Psoas muscle (tissue), 8 donors: ENCODE measurements at places on chromosomes 3 and 15. TPM values are rescaled to one million over a fixed set of nuclear protein-coding genes. Genes with fewer than 3 reads are reported as not detected.
A peak's percentile ranks its signal among the peaks of the same experiment; 100 is the strongest.

GRCh38 chr15:61871926-61872522, 188.2 kb downstream of the VPS13C start:
- no peak overlapping the region for H3K4me3 ChIP-seq
- H3K36me3 ChIP-seq = peaks cover 98% of the 10 kb centered on the region
- no peaks in the 10 kb centered on the region for H3K27me3 ChIP-seq

DNA sequence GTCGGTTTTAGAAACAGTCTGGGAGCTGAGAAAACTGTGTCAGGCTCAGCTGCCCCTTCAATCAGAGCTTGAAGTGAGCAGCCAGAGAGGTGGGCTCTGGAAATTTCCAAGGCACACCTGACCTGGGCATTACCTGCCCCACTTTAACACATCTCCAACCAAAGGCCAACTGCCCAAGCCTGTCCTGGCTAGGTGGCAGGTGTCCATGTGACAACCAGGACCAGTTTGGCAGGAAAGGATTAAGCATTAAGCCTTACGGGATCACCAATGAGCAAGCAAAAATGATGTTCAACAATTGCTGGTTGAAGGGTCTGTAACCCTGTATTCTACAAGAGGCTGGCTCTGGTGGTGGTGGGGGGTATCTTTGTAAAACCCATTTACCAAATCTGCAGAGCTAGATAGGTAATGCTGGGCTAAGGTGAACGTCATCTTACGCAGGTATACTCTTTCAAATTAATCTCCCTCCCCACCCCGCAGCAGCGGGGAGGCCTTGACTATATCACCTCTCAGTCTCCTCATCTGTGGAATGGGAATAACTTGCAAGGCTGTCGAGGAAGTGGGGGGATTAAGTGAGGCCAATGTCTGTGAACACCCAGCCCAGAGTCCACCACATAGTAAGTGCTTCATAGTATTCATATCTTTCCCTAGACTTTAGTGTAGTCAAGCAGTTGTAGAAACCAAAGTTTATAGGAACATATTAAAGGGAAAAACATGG, 183.2 kb downstream of the MEGF11 start:
- H3K4me1 ChIP-seq = no peaks in the 10 kb centered on the region
- DNase-seq = no peak
- H3K36me3 ChIP-seq = no peaks in the 10 kb centered on the region
- H3K4me3 ChIP-seq = no peak overlapping the region

DNA sequence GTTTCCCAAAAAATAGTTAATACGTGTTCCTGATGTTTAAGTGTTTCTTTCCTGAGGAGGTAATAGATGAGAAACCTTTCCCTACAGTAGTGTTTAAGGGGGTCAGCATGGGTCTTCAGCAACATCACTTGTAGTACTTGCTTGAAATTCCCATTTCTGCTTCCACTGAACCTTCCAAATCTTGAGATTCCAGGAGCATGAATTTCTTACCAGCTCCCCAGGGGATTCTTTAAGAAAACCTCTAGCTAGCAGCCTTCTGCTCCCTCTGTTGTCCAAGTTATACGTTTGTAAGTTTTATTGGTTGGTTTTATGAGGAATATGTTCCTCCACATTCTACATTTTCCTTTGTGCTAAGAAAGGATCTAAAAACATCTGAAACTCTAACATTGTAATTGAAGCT, 38.2 kb upstream of the ACP3 start:
- H3K4me3 ChIP-seq = no peak overlapping the region
- H3K4me1 ChIP-seq = no peaks in the 10 kb centered on the region
- no peak overlapping the region for H3K27ac ChIP-seq
- H3K27me3 ChIP-seq = no peaks in the 10 kb centered on the region
- no peaks in the 10 kb centered on the region for H3K36me3 ChIP-seq

DNA sequence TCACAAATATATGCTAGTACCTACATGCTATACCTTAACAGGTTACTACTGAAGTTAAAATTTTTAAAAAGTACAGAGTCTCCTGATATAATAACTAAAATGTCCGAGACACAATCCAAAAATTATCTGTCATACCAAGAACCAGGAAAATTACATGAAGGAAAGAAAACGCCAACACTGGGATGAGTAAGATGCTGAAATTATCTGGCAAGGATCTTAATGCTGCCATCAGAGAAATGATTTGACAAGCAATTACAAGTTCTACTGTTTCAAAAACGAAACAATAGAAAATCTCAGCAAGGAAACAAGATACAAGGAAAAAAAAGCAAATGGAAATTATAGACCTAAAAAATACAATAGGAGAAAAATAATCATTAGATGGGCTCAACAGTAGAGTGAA, 92.5 kb downstream of the UBE3A start:
- peaks cover 18% of the 10 kb centered on the region for H3K4me1 ChIP-seq
- DNase-seq = no peak
- H3K27me3 ChIP-seq = no peaks in the 10 kb centered on the region
- no peak overlapping the region for H3K4me3 ChIP-seq
- no peaks in the 10 kb centered on the region for H3K36me3 ChIP-seq
- peak overlapping the region; percentile 68 for H3K27ac ChIP-seq

GRCh38 chr15:42152196-42152920, 4.1 kb downstream of the PLA2G4F start:
- H3K36me3 ChIP-seq = no peaks in the 10 kb centered on the region
- H3K27ac ChIP-seq = peak overlapping the region; percentile 67
- no peak overlapping the region for H3K4me3 ChIP-seq
- DNase-seq = peak; percentile 51

GRCh38 chr3:140386357-140387100, 291.3 kb upstream of the TRIM42 start:
- DNase-seq = no peak
- no peaks in the 10 kb centered on the region for H3K27me3 ChIP-seq
- no peak overlapping the region for H3K4me3 ChIP-seq
- no peak overlapping the region for H3K27ac ChIP-seq

DNA sequence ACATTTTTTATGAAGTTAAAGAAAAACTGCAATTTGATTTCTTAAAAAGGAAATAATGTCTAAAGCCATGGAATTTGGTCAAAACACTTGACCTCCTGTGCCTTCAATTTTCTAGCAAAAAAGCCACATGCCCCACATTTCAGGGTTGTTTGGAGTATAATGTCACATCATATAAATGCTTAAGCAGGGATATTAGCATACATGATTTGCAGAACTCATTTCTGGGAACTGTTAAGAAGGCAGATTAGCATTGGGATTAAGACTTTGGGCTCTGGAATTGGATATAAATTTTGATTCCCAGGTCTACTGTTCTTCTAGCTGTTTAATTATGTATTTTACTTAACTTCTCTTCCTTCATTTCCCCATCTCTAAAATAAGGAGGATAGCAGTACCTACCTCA, 59.2 kb downstream of the CDIN1 start:
- no peaks in the 10 kb centered on the region for H3K27me3 ChIP-seq
- H3K36me3 ChIP-seq = no peaks in the 10 kb centered on the region
- no peak for DNase-seq
- H3K27ac ChIP-seq = no peak overlapping the region
- H3K4me3 ChIP-seq = no peak overlapping the region
- H3K4me1 ChIP-seq = peaks cover 10% of the 10 kb centered on the region

- no peaks in the 10 kb centered on the region for H3K27me3 ChIP-seq
- no peak overlapping the region for H3K27ac ChIP-seq
- DNase-seq = no peak
- H3K4me3 ChIP-seq = no peak overlapping the region
Observed at GRCh38 chr3:130392266-130392665, 46.8 kb downstream of the COL6A5 start.

GRCh38 chr3:133880886-133881455, 14.7 kb downstream of the RAB6B start:
- no peak overlapping the region for H3K4me3 ChIP-seq
- DNase-seq = no peak
- no peak overlapping the region for H3K27ac ChIP-seq
- H3K27me3 ChIP-seq = no peaks in the 10 kb centered on the region
- H3K36me3 ChIP-seq = no peaks in the 10 kb centered on the region
- no peaks in the 10 kb centered on the region for H3K4me1 ChIP-seq

GRCh38 chr3:60989626-60990441, 261.4 kb downstream of the FHIT start:
- no peak overlapping the region for H3K4me3 ChIP-seq
- H3K27me3 ChIP-seq = no peaks in the 10 kb centered on the region
- H3K4me1 ChIP-seq = peaks cover 11% of the 10 kb centered on the region
- H3K36me3 ChIP-seq = no peaks in the 10 kb centered on the region

DNA sequence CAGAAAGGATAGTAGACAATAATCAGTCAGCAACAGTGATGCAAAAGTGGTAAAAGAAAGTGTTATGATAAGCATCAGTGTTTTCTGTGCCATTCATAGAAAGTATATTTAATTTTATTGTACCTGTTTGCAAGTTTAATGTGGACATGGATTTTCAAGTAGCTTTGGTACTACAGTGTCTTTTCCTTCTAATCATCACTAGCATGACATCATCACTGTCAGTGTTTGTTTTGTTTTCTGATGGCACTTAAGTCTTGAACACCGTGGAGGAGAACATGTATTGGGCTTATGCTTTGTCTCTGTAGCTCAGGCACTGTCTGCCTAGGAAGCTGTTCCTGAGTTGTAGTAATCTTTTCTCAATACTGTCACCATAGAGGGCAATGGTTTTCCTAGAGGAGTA, 41.9 kb downstream of the SETD5 start:
- H3K4me1 ChIP-seq = no peaks in the 10 kb centered on the region
- no peak overlapping the region for H3K4me3 ChIP-seq
- no peak overlapping the region for H3K27ac ChIP-seq
- H3K27me3 ChIP-seq = no peaks in the 10 kb centered on the region
- DNase-seq = no peak

GRCh38 chr3:120642368-120642948, 39.6 kb downstream of the HGD start:
- no peak overlapping the region for H3K4me3 ChIP-seq
- no peaks in the 10 kb centered on the region for H3K4me1 ChIP-seq
- no peak overlapping the region for H3K27ac ChIP-seq
- H3K36me3 ChIP-seq = no peaks in the 10 kb centered on the region
- no peak for DNase-seq

DNA sequence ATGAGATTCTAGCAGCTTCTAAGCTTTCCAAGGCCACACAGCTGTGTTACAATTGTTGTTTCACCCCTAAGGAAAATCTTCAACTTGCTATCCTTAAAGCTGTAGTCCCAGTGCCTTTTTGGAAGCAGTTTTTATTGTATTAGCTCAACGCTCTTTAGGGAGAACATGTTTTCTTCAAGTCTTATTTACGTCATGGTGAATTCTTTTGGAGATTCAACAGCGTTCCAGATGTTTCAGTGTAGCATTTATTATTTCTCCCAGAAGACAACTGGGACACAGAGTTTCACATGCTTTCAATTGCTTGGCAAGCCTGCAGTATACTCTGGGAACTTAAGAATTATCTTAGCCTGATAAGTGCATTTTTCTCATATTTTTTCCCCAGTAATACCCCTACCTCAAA, 888.3 kb downstream of the PLOD2 start:
- no peak overlapping the region for H3K27ac ChIP-seq
- H3K36me3 ChIP-seq = no peaks in the 10 kb centered on the region
- no peak for DNase-seq
- H3K27me3 ChIP-seq = no peaks in the 10 kb centered on the region
- H3K4me1 ChIP-seq = no peaks in the 10 kb centered on the region
- no peak overlapping the region for H3K4me3 ChIP-seq

DNA sequence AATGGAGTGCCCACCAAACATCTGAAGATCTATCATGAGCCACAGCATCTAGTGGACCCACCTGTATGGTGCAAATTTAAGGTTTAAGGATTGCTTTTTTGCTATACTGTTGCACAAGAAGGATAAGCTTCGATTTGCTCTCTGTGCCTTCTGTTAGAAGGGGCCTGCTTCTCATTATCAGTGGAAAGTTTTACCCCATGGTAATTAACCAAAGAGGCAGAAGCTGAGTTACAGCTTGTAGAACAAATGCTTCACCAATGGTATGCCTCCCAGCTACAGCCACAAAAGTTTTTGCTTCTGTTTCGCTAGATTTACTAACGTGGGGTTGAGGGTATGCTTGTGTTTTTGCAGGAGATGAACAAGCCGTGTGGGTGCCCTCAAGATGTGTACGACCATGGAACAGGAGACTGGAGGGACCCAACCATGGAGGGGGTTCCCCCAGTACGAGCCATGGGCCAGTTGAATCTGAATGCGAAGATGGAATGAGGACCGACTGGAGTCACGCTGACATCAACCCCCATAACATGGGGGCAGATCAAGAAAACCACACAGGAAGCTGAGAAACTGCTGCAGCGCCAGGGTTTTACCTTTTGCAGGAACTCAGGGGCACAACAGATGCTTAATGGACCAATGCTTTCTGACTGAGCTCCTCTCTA, 43.5 kb downstream of the ACAD9 start:
- no peak for DNase-seq
- peaks cover 2% of the 10 kb centered on the region for H3K36me3 ChIP-seq
- no peak overlapping the region for H3K4me3 ChIP-seq
- H3K27me3 ChIP-seq = no peaks in the 10 kb centered on the region
- no peak overlapping the region for H3K27ac ChIP-seq
- H3K4me1 ChIP-seq = no peaks in the 10 kb centered on the region

GRCh38 chr3:114022145-114022802, 34.1 kb downstream of the CCDC191 start:
- no peak for DNase-seq
- no peaks in the 10 kb centered on the region for H3K4me1 ChIP-seq
- H3K27ac ChIP-seq = no peak overlapping the region

DNA sequence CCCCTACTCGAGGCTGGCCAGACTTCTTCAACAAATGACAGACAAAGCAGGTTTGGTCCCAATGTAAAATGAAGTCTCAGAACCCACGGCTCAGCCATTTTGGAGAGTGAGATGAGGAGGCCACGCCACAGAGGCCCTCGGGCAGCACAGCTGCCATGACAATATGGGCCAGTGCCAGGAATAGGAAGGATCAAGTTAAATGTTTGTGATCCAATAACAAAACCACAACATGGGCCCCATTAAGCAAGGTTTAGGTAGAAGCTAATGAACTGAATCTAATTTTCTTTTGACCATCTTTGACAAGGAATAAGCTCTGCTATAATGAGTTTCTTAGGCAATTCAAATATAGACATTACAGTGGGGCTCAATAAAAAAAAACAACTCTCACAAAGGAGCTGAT, 52.6 kb downstream of the RFTN1 start:
- H3K4me1 ChIP-seq = peaks cover 14% of the 10 kb centered on the region
- H3K36me3 ChIP-seq = no peaks in the 10 kb centered on the region
- no peak overlapping the region for H3K4me3 ChIP-seq
- H3K27ac ChIP-seq = no peak overlapping the region
- H3K27me3 ChIP-seq = no peaks in the 10 kb centered on the region

DNA sequence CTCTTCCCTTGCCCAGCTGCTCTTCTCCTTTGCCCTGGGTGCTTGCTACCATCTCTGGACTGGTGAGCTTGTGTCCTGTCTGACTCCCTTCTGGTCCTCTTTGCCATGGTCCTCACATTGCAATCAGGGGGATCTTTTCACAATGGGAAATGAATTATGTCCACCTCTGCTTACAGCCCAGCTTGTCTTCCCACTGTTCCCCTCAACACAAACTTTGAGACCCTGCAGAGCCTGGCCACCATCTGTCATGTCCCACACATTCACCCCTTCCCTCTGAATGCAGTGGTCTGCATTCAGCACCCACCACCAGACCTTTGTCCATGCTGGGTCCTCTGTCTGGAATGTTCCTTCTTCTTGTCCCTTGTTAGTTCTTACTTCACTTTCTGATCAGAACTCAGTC, 100.5 kb downstream of the ABHD5 start:
- no peaks in the 10 kb centered on the region for H3K4me1 ChIP-seq
- H3K27me3 ChIP-seq = peaks cover 2% of the 10 kb centered on the region
- H3K4me3 ChIP-seq = no peak overlapping the region
- H3K27ac ChIP-seq = no peak overlapping the region
- no peak for DNase-seq
- H3K36me3 ChIP-seq = no peaks in the 10 kb centered on the region

RASL12 gene
- 3.2 TPM for total RNA-seq

TGM5 gene
- not detected for total RNA-seq

SLC9C1 gene
- 0.17 TPM for total RNA-seq

CFAP91 gene
- total RNA-seq = not detected

TLR9 gene
- total RNA-seq = not detected

SNRPA1 gene
- total RNA-seq = 14.8 TPM

IL17RD gene
- total RNA-seq = 1.8 TPM
